A549 treated with CpdA at 1 μM for 4 hours (cell line): ENCODE measurements at places on chromosomes 12 and 14. TPM values are rescaled to one million over a fixed set of nuclear protein-coding genes. Genes with fewer than 3 reads are reported as not detected.

TAS2R14 gene
- total RNA-seq = 0.57 to 0.98 TPM (median 0.75 TPM) in 5 replicates

ACOT4 gene
- 1.4 to 2.2 TPM (median 2.0 TPM) in 5 replicates for total RNA-seq

C12orf60 gene
- total RNA-seq = 1.4 to 1.8 TPM (median 1.5 TPM) in 5 replicates

RNASE11 gene
- total RNA-seq = not detected in 5 replicates

CIROP gene
- total RNA-seq = not detected in 5 replicates

FLVCR2 gene
- 2.1 to 3.5 TPM (median 2.3 TPM) in 5 replicates for total RNA-seq

RHEBL1 gene
- total RNA-seq = 5.1 to 6.3 TPM (median 5.6 TPM) in 5 replicates

LRP1-AS gene
- not detected in 5 replicates for total RNA-seq

LIN52 gene
- 4.1 to 6.6 TPM (median 4.6 TPM) in 5 replicates for total RNA-seq

ITPK1 gene
- total RNA-seq = 45.4 to 52.4 TPM (median 48.3 TPM) in 5 replicates

INSM2 gene
- 0.02 to 0.05 TPM in 2 of 5 replicates, not detected in the others for total RNA-seq

CCDC88C gene
- 5.5 to 6.6 TPM (median 6.2 TPM) in 5 replicates for total RNA-seq

RFLNA gene
- total RNA-seq = 0.13 to 0.24 TPM (median 0.17 TPM) in 3 of 5 replicates, not detected in the others
